A172 (cell line): ENCODE measurements at places on chromosomes 3 and 15.

DNA sequence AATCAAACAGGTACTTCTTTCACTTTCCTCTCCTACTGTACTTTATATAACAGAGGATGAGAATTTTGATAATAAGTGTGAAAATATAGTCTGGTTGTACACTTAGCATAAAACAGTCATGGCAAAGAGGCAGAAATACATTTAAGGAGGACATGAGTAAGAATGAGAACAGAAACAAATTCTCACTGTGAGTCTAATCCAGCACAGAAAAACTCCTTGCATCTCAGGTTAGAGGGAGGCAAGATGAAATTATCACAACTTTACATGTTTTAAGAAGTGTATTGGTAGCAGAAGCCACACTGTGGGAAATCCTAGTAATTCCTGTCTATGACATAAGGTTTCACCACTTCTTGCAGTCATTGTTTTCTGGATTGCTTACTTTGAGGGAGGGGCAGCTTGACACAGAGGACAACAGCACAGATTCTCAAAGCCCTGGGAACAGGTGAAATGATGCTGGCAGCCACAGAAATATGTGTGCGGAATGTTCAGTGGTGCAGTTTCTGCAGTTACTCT lies 733.6 kb upstream of the GBE1 start:
- no peak for DNase-seq

DNA sequence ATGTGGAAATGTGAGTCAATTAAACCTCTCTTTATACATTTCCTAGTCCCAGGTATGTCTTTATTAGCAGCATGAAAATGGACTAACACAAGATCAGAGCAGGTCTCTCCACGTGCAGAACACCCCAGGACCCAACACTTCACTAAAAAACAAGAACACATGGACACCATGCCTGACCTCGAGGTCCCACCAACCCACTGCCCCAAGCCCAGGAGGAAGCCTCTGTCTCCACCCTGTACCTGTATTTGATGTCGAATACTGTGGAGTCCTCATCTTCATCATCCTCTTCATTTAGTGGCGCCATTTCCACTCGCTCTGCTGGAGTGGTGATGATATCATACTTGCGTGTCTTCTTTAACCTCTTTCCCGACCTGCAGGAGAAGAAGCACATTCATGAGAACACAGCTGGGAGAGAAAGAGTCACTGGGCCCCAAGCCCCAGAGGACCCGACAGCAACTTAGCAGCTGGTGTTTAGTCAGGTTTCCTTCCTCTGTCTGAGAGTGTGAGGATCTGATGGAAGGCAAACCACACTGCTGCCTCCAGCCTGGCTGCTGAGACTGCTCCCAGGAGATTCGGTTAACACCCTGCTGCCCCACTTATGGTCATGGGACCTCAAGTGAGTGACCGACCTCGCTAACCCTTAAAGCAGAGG lies 25.5 kb downstream of the FAM174B start:
- DNase-seq = no peak

DNA sequence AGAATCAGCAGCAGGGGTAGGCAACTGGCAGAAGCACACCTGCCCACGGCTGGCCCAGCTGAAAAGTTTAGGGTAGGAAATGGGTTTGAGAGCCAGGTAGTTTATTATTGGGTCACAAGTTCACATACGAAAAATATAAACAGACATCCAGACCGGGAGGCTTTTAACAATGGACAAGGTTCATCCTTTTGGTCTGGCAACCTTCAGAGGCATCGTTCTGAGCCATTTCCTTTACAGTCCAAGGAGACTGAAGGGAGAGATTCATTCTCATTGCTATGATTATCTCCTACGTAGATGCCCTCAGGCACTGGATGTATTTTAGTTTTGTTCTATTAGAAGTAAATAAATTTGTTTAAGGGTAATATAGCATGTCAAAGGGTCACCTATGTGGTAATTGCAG lies 248.0 kb upstream of the THBS1 start:
- no peak for DNase-seq

DNA sequence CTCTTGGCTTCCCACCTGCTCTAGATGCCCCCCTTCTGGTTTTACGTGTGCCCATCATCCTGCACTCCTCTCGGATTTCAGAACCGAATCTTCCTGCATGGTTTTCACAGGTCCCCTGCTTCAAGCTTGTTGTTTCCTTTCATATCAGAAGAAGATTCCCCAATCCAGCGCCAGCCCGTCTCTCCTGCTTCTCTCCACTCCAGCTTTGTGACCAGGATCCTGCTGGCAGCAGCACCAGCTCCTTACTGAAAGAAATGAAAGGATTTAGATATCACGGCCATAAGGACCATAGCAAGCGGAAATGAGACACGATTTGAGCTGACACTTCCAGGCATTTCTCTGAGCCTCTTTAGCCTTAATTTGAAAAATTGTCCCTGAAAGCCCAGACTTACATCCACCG lies 180.3 kb upstream of the UBE3A start:
- DNase-seq = no peak

- no peak for DNase-seq
Measured at GRCh38 chr3:129793942-129794310, 99.6 kb downstream of the TMCC1 start.

DNA sequence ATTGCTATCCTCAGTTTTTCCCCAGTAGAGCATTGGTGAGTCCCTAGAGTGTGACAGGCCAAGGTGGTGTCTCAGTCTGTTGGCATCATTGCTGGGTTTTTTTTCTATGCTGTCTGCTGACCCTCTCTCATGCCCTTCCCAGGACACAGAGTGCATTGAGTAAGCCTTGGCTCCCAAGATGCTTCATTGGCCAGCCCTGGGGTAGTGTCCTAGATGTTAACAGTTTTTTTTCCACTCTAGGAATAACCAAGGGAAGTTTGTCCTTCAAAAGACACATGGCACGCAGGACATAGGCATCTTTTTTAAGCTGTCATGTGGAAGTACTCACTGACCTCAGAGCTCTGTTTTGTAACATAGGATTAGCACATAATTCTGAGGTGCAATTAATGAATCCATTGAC lies 19.5 kb downstream of the ADAMTSL3 start:
- DNase-seq = no peak

GRCh38 chr3:128590948-128591347 lies 59.7 kb downstream of the RPN1 start:
- DNase-seq = no peak

- DNase-seq = no peak
Measured at GRCh38 chr3:14476583-14477265, 63.4 kb downstream of the GRIP2 start.

DNA sequence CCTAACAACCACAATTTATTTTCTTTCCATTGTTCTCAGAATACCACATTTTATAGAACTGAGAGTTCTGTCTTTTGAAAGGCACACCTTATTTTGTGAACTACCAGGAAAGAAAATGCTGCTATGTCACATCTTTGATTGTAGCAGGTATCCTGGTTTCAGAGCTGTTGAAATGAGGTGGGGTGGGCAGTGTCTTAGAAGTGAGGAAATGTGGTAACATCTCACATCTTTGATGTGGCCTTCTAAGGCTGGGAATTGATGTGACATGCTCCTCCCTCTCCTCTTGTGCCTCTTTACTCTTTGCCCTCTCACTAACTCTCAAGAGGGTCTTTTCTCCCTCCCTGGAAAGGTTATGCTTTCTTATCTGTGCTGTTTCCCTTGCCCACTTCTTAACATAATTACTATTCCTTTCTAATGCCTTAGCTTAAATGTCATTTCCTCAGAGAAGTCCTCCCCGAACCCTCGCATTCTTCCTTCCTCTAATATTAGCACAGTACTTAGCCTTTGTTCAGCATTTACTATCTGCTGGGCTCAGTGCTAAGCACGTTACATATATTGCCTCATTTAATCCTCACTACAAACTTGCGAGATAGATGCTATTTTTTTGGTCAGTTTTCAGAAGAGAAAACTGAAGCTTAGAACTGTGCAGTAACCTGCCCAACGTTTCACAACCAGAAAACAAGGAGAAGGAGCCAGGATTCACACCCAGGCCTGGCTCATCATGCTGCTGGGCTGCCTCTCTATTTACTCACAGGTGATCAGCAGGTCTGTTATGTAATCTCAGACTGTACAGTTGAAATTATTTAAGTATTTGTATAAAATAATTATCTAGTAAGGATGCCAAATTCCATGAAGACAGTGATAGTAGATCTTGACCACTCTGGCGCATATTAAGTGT lies 24.0 kb upstream of the SPTSSB start:
- DNase-seq = no peak

GRCh38 chr15:45919806-45920205 lies 285.0 kb downstream of the SQOR start:
- DNase-seq = peak; percentile 92
